ENCODE measurements at places on chromosomes 1 and 21.
A peak's percentile ranks its signal among the peaks of the same experiment; 100 is the strongest.

GRCh38 chr1:116270316-116271057 lies 102.6 kb upstream of the ATP1A1 start:
- ATAC-seq = no peak

DNA sequence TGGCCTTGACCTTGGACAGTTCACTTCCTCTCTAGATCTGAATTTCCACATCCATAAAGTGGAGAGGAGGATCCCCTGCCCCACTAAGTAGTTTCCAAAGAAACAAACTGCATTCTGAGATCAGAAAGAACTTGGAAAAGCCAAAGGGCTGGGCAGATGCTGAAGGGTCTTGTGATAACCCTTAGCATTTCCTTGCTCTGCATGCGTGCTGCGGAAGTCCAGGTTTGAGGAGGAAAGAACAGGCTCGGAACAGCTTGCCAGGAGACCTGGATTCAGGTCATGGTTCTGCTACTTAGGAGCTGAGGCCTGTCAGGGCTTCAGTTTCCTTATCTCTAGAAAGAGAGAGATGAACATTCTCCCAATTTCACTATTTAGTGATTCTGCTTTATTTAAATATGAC lies 27.2 kb downstream of the IGFN1 start:
- no peak for ATAC-seq

DNA sequence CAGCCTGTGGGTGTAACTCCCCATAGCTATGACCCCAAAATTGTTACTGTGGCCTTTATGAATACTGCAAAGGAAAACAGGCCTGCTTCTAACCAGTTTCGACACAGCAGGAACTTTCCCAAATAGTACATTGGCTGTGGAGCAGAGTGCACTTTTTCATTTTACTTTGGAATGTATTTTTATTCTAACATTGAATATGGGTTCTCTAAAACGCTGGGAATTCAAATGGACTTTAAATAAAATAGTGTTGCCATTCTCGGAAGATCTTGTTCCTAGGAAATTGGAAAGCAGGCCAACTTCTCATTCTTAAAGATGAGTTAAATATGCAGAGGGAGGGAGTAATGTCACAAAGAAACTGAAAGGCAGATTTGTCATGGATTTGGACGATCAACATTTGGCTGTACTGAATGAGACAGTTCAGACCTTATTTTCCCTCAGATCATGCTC lies 39.6 kb upstream of the ARHGAP29 start:
- peak; percentile 68 for ATAC-seq

- ATAC-seq = no peak
Measured at GRCh38 chr1:75583282-75583681, 27.6 kb downstream of the SLC44A5 start.

GRCh38 chr1:214377886-214378285 lies 96.9 kb downstream of the SMYD2 start:
- no peak for ATAC-seq

GRCh38 chr1:26826261-26827105 lies at the start of gene ZDHHC18:
Gene ZDHHC18 (plus strand): TSS chr1:26826688. CDS start chr1:26826805, 117 bp downstream.
- ATAC-seq = peak; percentile 95

- ATAC-seq = no peak
Measured at GRCh38 chr1:177341773-177342172, 171.0 kb downstream of the BRINP2 start.

GRCh38 chr1:167404161-167404888 lies 114.0 kb downstream of the CD247 start:
- no peak for ATAC-seq

DNA sequence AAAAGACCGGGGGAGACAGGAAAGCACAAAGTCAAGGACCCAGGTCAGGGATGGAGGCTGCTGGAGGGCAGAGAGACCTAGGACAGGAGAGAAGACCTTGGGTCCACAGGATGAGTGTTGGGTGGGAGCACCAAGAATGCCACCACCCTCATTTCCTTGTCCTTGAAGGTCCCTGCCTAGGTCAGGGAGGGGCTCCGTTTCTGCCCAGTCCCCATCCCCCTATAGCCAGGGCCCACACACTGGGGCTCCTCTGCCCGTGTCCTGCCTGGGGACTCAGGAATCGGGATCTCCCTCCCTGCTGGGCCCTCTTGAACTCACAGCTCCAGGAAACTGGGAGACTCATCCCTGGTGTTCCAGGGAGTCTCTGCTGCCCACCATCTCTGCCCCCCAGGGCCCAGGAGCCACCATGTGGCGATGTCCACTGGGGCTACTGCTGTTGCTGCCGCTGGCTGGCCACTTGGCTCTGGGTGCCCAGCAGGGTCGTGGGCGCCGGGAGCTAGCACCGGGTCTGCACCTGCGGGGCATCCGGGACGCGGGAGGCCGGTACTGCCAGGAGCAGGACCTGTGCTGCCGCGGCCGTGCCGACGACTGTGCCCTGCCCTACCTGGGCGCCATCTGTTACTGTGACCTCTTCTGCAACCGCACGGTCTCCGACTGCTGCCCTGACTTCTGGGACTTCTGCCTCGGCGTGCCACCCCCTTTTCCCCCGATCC lies 584 bp downstream of the TINAGL1 start:
- no peak for ATAC-seq

All from gastroesophageal sphincter (tissue), 4 donors.